ENCODE measurements at places on chromosomes 12 and 14. TPM values are rescaled to one million over a fixed set of nuclear protein-coding genes. Genes with fewer than 3 reads are reported as not detected.
A peak's percentile ranks its signal among the peaks of the same experiment; 100 is the strongest.

GRCh38 chr12:46259071-46259470 is 9.8 kb downstream of the SLC38A1 start:
- peaks cover 22% of the 10 kb centered on the region for H3K4me1 ChIP-seq
- H3K4me3 ChIP-seq: no peak overlapping the region
- H3K36me3 ChIP-seq: no peaks in the 10 kb centered on the region
- H3K27ac ChIP-seq: no peak overlapping the region

GRCh38 chr14:53055003-53055402 is 98.1 kb downstream of the DDHD1 start:
- no peak for DNase-seq
- H3K27ac ChIP-seq: no peak overlapping the region
- H3K27me3 ChIP-seq: no peaks in the 10 kb centered on the region
- peaks cover 4% of the 10 kb centered on the region for H3K36me3 ChIP-seq

- no peaks in the 10 kb centered on the region for H3K4me1 ChIP-seq
- no peak overlapping the region for H3K4me3 ChIP-seq
- DNase-seq: no peak
- no peaks in the 10 kb centered on the region for H3K27me3 ChIP-seq
Observed at GRCh38 chr14:91554535-91555332, 44.6 kb upstream of the PPP4R3A start.

GRCh38 chr14:104265918-104266630 is 127.7 kb downstream of the KIF26A start:
- no peak overlapping the region for H3K27ac ChIP-seq
- H3K36me3 ChIP-seq: no peaks in the 10 kb centered on the region
- no peak for DNase-seq
- H3K4me1 ChIP-seq: no peaks in the 10 kb centered on the region
- no peak overlapping the region for H3K4me3 ChIP-seq
- no peaks in the 10 kb centered on the region for H3K27me3 ChIP-seq

GRCh38 chr12:132711080-132711843 is 620 bp downstream of the PGAM5 start:
- H3K27me3 ChIP-seq: no peaks in the 10 kb centered on the region
- no peak for DNase-seq
- H3K4me3 ChIP-seq: peak overlapping the region; percentile 65
- H3K27ac ChIP-seq: peak overlapping the region; percentile 27
- H3K36me3 ChIP-seq: peaks cover 7% of the 10 kb centered on the region

DNA sequence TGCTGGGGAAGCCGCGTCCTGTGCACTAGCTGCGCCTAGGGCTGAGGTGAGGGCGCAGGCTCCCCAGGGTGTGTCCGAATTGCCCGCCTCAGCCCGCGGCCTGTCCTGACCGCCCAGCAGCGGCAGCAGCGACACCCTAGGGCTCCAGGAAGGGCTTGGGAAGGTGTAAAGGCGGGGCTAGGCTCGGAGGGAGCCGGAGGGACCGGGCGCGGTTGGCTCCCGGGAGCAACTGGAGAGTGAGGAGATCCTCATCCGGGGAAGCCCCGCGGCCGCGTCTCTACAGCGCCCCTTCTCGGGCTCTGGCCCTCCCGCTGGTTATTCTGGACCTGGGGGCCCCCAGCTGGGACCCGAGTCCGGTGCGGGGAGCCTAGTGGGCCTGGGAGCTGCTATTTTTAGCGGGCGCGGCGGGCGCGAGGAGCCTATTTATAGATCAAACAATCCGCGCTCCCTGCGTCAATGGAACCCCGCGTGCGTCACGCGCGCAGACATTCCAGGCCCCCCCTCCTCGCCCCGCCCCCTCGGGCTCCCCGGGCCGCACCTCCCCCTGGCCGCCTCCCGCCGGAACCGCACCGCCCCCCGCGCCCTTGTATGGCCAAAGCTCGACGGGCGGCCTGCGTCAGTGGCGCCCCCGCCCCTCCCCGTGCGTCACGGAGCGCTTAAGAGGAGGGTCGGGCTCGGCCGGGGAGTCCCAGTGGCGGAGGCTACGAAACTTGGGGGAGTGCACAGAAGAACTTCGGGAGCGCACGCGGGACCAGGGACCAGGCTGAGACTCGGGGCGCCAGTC is at the start of gene NR4A1:
TSS of gene NR4A1 (plus strand) at position 685 of the 784 bp plus-strand sequence. CDS start 2,887 bp downstream, outside the sequence.
- peaks cover 27% of the 10 kb centered on the region for H3K4me1 ChIP-seq
- DNase-seq: peak; percentile 99
- H3K4me3 ChIP-seq: peak within 1 kb of the TSS; percentile 53
- no peaks in the 10 kb centered on the region for H3K27me3 ChIP-seq

DNA sequence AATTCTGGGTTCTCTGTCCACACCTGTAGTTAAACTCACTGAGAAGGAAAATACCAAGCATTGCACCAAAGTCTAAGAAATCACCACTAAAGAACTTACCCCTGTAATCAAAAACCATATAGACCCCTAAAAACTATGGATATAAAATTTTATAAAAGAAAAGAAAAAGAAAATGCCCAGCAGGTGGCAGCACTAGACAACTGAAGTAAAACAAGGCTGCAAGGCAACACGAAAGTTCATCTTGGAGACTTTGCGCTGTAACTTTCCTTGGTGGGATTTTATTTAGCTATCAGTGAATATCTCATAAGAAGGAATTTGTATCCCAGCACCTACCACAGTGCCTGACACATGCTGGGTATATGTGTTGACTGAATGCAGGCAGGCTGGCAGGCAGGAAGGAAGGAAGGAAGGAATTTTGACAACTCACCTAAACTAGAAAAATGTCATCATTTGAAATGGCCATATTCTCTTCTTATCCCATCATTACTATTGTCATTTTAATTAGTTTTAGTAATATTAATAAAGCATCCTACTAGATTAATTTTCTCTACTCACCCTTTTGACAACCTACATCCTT is 68.2 kb upstream of the ETV6 start:
- H3K4me3 ChIP-seq: no peak overlapping the region
- no peak for DNase-seq
- H3K27me3 ChIP-seq: no peaks in the 10 kb centered on the region
- no peaks in the 10 kb centered on the region for H3K36me3 ChIP-seq

DNA sequence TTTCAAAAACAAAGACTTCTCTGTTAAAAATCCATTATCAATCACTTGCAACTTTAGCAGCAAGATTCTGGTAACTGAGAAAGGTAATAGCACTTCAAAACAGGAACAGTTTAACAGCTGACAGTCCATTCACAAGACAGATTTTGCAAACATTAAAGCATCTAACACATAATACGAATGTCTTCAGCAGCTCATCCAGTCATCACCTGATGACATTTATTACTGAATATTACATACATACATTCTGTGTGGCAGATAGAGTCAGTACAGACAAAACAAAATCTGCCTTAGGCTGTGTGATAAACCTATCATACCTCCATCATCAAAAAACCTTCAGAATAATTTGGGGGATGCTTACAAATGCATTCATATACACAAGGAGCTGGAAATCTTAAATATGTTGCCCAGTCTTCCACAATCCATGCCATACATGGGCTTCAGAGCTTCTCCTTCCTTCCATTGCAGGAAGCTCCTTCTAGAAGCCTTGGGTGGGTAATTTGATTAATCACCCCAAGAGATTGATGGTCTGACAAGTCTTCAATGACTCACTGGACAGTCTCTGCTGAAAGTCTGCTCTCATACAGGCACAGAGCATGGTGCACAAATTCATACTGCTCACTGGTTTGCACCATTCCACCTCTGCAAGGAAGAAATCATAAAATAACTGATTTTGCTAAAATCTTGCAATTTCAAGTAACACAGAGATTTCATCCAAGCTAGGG is 1.6 kb upstream of the PTPRB start:
- H3K27me3 ChIP-seq: no peaks in the 10 kb centered on the region
- no peak for DNase-seq
- no peaks in the 10 kb centered on the region for H3K4me1 ChIP-seq
- H3K4me3 ChIP-seq: no peak overlapping the region

GRCh38 chr14:105271224-105271890 is 23.0 kb downstream of the BTBD6 start:
- no peak overlapping the region for H3K4me3 ChIP-seq
- no peak for DNase-seq
- H3K27ac ChIP-seq: no peak overlapping the region
- H3K36me3 ChIP-seq: no peaks in the 10 kb centered on the region
- peaks cover 8% of the 10 kb centered on the region for H3K4me1 ChIP-seq

DNA sequence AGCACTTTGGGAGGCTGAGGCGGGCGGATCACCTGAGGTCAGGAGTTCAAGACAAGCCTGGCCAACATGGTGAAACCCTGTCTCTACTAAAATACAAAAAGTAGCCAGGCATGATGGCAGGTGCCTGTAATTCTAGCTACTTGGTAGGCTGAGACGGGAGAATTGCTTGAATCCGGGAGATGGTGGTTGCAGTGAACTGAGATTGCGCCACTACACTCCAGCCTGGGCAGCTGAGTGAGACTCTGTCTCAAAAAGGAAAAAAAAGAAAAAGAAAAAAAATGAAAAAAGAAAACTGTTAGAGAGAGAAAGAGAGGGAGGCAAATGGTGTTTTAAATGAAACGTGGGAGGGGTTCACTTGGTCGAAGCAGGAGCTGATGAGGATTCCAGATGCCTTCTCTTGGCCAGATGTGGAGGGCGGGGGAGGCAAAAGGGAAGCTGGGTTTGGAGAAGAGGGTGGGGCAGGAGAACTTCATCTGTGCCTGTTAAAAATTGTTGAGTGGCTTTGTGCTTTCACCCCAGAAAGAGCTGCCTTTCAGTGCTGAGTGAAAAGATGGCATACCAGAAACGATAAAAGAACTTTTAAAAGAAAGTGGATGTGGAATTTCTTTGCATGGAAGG is 1.1 kb downstream of the EMP1 start:
- no peaks in the 10 kb centered on the region for H3K36me3 ChIP-seq
- peak overlapping the region; percentile 60 for H3K4me3 ChIP-seq
- H3K27ac ChIP-seq: peak overlapping the region; percentile 89
- no peaks in the 10 kb centered on the region for H3K27me3 ChIP-seq

GRCh38 chr12:103855036-103855712 is 14.1 kb upstream of the NT5DC3 start:
- no peaks in the 10 kb centered on the region for H3K27me3 ChIP-seq
- H3K4me1 ChIP-seq: peaks cover 18% of the 10 kb centered on the region
- H3K27ac ChIP-seq: peak overlapping the region; percentile 25
- no peak overlapping the region for H3K4me3 ChIP-seq
- DNase-seq: no peak
- H3K36me3 ChIP-seq: no peaks in the 10 kb centered on the region

- H3K36me3 ChIP-seq: no peaks in the 10 kb centered on the region
- no peak for DNase-seq
- H3K4me3 ChIP-seq: no peak overlapping the region
- H3K4me1 ChIP-seq: peaks cover 48% of the 10 kb centered on the region
- H3K27ac ChIP-seq: peak overlapping the region; percentile 70
- no peaks in the 10 kb centered on the region for H3K27me3 ChIP-seq
Observed at GRCh38 chr14:50334211-50334610, 22.1 kb downstream of the DMAC2L start.

GRCh38 chr12:63753743-63754142 is 26.0 kb upstream of the RXYLT1 start:
- H3K4me1 ChIP-seq: no peaks in the 10 kb centered on the region
- H3K27me3 ChIP-seq: no peaks in the 10 kb centered on the region
- H3K27ac ChIP-seq: no peak overlapping the region

GRCh38 chr12:121170151-121170550 is 37.5 kb downstream of the P2RX7 start:
- H3K4me1 ChIP-seq: peaks cover 12% of the 10 kb centered on the region
- H3K4me3 ChIP-seq: no peak overlapping the region
- no peaks in the 10 kb centered on the region for H3K27me3 ChIP-seq
- H3K27ac ChIP-seq: no peak overlapping the region

DNA sequence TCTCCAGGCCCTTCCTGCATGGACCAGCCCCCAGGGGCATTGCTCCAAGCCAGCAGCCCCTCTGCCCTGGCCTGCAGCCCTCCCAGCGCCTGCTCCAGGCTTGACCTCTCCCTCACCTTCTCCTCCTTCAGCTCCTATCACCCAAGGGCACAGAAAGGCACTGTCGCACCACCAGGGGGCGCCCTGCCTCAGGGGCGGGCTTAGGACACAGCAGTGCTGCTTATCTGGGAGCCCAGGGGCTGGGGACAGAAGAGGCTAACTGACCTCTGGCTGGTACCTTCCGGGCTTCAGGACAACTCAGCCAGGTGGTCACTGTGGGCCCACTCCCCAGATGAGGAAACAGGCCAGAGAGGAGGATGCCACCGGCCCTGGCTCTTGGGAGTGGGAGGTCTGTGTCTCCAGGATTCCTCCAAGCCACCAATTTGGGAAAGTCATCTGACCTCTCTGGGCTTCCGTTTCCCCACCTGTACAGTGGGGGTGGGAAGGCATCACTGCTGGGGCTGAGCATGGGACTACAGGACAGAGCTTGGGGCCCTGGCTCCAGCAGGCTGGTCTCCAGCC is 25.3 kb upstream of the GPR132 start:
- no peaks in the 10 kb centered on the region for H3K27me3 ChIP-seq
- no peak overlapping the region for H3K4me3 ChIP-seq
- peaks cover 61% of the 10 kb centered on the region for H3K4me1 ChIP-seq
- no peaks in the 10 kb centered on the region for H3K36me3 ChIP-seq

GRCh38 chr12:114686426-114686772 is 2.4 kb upstream of the TBX3 start:
- H3K27ac ChIP-seq: peak overlapping the region; percentile 99
- H3K27me3 ChIP-seq: no peaks in the 10 kb centered on the region
- no peaks in the 10 kb centered on the region for H3K36me3 ChIP-seq
- peaks cover 14% of the 10 kb centered on the region for H3K4me1 ChIP-seq

GRCh38 chr12:67220065-67220464 is 49.1 kb upstream of the CAND1 start:
- no peaks in the 10 kb centered on the region for H3K27me3 ChIP-seq
- no peaks in the 10 kb centered on the region for H3K4me1 ChIP-seq
- DNase-seq: no peak
- H3K27ac ChIP-seq: no peak overlapping the region
- no peaks in the 10 kb centered on the region for H3K36me3 ChIP-seq

- H3K27me3 ChIP-seq: no peaks in the 10 kb centered on the region
- H3K4me1 ChIP-seq: no peaks in the 10 kb centered on the region
Observed at GRCh38 chr12:9098115-9098452, 17.6 kb downstream of the A2M start.

- DNase-seq: no peak
- H3K4me1 ChIP-seq: no peaks in the 10 kb centered on the region
- no peaks in the 10 kb centered on the region for H3K36me3 ChIP-seq
- H3K27ac ChIP-seq: no peak overlapping the region
Observed at GRCh38 chr12:7731486-7731885, 15.7 kb downstream of the CLEC4C start.

GRCh38 chr12:87925021-87925420 is 104.2 kb downstream of the C12orf50 start:
- no peaks in the 10 kb centered on the region for H3K27me3 ChIP-seq
- DNase-seq: no peak
- H3K4me3 ChIP-seq: no peak overlapping the region
- no peak overlapping the region for H3K27ac ChIP-seq

GRCh38 chr12:19080918-19081317 is 48.6 kb upstream of the PLEKHA5 start:
- no peak overlapping the region for H3K27ac ChIP-seq
- H3K36me3 ChIP-seq: no peaks in the 10 kb centered on the region

Gene EPYC
- not detected for total RNA-seq

Gene ACOT6
- not detected for total RNA-seq

Gene SPX
- not detected for total RNA-seq

Gene RNASE7
- 18.2 TPM for total RNA-seq

Gene SIRT4
- total RNA-seq: not detected

Gene GZMH
- total RNA-seq: not detected

Gene SOAT2
- 0.74 TPM for total RNA-seq
